Stimulated activated CD4-positive, alpha-beta T cell treated with anti-CD3 and anti-CD28 coated beads, Interleukin-2, amount 100 ng/mL, for 48 hours (primary cell): ENCODE measurements at places on chromosomes 2 and 18.
A peak's percentile ranks its signal among the peaks of the same experiment; 100 is the strongest.

- no peak for DNase-seq
Observed at GRCh38 chr18:79529991-79530390, 134.3 kb downstream of the NFATC1 start.

DNA sequence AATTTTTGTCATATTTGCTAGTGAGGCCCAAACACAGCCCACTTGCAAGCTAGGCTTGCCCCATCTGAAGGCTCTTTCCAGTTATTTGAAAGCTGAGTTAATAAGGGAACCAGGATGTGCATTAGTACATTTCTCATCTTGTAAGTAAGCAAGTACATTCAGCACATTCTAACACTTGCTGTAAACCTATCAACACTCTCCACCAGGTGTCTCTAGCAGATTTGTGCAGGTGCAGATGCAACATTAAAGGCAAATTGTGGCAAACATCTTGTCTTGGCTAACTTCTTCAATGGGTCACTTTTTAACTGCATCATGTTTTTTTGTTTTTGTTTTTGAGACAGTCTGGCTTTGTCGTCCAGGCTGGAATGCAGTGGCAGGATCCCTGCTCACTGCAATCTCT lies 25.3 kb upstream of the MFSD6 start:
- DNase-seq: no peak

DNA sequence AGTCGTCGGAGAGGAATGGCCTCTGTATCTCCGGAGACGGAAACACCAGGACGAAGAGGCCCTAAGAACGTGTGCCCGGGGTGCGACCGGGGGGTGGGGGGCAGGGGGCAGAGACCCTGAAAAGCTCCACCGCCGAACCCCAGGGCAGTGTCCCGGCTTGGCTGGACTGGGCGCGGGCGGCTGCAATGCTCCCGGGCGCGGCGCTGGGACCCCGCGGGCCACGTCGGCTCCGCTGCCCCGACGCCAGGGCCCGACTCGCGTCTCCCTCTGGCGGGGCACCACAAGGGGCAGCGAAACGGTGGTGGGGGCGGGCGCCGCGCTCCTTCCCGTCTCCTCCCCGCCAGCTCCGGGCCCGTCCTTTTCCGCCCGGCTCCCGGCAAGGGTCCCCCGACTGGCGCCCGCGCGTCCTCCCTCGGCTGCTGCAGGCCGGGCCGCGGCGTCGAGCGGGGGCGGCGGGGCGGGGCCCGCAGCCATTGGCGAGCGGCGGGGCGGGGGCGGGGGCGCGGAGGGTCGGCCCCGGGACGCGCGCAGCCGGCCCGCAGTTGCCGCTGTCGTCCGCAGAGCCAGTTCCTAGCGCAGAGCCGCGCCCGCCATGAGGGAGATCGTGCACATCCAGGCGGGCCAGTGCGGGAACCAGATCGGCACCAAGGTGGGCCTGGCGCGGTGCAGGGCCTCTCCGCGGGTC lies at the start of gene TUBB6:
Gene TUBB6, plus strand, starts transcription at position 541 of the 685 bp plus-strand sequence. Its CDS starts 52 bp downstream, at position 593.
- peak; percentile 42 for DNase-seq

DNA sequence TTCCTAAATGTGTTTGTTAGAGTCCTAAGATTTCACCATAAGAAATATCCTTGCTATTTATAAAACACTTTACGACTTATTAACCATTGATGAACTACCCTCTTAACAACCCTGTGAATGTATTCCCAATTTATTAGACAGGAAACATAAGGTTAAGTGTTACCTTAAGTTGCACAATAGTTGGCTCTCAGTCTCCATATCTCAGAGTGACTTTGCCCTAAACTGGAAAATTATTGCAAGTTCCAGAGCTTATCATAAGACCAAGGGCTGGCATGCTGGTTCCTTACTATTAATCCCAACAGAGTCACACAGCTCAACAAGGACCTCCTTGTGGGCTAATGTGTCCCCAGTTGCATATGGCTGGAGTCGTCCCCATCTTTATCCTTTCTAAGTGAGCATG lies 165.8 kb downstream of the INSIG2 start:
- no peak for DNase-seq

DNA sequence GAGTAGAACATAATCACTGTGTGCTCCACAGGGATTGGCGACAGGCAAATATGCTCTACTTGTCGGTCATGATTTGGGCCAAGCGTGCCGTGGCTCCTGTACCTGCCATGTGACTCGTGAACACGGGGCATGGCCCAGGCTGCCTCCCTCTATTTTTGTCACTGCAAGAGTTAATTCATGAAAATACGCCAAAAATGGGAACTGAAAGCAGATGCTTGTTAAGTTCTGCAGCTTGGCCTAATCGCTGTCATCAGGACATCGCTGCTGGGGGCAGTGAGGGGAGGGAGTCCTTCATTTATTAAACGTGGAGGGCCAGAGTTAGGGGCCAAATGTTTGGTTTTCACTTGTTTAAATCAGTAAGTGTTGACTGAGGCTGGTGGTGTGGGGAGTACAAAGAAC lies 177.8 kb downstream of the BCL2 start:
- DNase-seq: no peak

GRCh38 chr18:70688286-70688685 lies 399.4 kb downstream of the SOCS6 start:
- DNase-seq: no peak

- DNase-seq: no peak
Observed at GRCh38 chr18:34730774-34731173, 20.7 kb downstream of the DTNA start.

- DNase-seq: no peak
Observed at GRCh38 chr2:26720322-26721114, 28.0 kb downstream of the KCNK3 start.
